ENCODE measurements at places on chromosomes 1 and 21. TPM values are rescaled to one million over a fixed set of nuclear protein-coding genes. Genes with fewer than 3 reads are reported as not detected.

DNA sequence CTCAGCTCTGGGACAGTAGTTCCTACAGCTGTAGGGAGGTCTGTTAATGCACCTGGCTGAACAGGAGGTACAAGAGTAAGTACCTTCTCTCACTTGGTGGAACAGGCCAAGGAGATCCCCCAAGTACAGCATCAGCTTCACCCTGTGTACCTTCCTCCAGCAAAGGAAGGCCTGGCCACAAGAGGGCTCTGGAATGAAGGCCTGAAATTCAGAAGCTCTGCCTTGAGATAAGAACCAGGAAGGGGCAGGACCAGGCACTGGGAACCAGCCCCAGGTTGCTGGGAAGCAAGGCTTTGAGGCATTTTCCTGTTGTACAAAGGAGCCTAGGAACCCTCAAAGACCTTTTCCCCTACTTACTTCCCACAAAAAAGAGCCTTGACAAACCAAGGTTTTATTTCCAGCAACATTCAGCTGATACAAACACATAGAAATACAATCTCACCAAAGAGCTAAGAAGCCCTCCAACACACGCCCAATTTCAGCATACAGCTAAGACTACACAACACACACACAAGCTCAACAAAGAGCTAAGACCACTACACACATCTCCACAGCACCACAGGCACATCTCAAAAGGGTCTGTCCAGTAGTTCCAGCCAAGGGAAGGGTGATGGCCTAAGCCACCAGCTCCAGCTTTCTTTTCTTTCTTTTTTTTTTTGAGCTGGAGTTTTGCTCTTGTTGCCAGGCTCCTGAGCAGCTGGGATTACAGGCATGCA, 23.5 kb downstream of the F11R start:
- peak; percentile 41 for DNase-seq

DNA sequence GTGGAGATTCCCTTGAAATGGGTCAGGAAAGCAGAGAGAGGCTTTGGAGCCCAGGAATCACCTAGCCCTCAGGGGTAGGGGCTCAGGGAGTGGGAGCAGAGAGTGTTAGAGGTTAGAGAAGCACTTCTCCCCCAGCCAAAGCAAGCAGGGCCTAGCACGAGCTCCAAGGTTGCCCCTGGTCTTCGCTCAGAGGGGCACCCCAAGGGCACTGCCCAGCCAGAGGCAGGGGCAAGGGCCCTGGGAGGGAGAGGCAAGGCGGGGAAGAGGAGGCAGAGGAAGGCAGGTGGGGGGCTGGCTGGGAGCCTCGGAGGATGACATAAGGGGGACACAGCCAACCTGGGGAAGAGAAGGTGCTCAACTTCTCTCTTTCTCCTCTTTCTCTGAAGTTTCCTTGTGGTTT, 71.9 kb downstream of the CASZ1 start:
- DNase-seq = no peak

GRCh38 chr1:175742790-175743459, 470 bp downstream of the TNR start:
- DNase-seq = no peak

GRCh38 chr1:244316407-244316806, 135.3 kb downstream of the ADSS2 start:
- DNase-seq = no peak

G0S2 gene
- total RNA-seq = 1,224 TPM

DNA sequence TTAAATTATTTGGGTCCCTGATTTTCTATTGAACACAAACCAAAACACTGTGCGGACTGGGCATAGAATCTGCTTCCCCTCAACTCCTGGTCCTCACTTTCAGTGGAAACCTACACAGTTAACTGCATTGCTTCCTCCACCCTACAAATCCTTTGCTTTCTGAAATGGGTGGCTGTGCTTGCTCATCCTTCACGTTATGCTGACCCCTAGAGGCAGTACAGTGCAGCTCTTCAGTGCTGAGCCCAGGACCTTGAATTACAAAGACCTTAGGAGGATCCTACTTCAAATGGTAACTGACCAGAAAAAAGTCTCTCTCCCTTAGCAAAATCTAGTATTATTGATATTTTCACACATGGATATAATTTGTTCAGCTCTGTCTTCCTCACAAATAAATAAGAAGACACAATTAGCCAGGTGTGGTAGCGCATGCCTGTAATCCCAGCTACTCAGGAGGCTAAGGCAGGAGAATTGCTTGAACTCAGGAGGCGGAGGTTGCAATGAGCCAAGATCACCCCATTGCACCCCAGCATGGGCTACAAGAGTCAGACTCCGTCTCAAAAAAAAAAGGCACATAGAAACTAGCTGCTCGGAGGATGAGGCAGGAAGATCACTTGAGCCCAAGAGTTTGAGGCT, 63.4 kb upstream of the L1TD1 start:
- DNase-seq = no peak

AGL gene
- 18.6 TPM for total RNA-seq

DNA sequence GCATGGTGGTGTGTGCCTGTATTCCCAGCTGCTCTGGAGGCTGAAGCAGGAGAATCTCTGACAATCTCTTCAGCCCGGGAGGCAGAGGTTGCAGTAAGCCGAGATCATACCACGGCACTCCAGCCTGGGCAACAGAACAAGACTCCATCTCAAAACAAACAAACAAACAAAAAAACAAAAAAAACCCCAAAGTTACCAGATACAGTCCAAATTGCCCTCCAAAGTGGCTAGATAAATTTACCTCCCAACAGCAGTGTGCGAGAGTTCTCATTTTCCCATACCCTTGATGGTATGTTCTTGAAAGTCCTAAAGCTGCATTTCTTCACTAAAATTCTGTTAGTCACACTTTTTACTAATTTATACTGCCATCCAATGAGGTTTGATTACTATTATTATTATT, 3.0 kb upstream of the OTUD3 start:
- DNase-seq = no peak

PRAMEF18 gene
- total RNA-seq = not detected

DNA sequence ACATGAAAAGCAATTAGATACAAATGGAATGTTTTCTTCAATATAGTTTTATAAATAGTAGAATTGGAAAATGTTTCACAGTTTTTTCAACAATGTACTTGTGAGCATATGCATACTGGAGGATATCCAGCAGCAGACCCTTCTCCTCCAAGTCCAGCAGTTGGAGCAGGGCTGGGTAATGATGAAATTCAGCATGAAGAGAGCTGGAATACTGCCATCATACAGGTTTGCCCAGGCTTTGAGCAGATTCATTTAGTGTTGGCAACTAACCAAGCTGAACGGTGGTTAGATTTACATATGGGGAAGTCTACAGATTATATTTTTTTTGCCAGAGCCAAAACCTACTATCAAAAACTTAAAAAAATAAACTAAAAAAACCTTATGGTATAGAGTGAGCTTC, 38.3 kb downstream of the WDR3 start:
- no peak for DNase-seq

CYYR1 gene
- total RNA-seq = 13.3 TPM

DNA sequence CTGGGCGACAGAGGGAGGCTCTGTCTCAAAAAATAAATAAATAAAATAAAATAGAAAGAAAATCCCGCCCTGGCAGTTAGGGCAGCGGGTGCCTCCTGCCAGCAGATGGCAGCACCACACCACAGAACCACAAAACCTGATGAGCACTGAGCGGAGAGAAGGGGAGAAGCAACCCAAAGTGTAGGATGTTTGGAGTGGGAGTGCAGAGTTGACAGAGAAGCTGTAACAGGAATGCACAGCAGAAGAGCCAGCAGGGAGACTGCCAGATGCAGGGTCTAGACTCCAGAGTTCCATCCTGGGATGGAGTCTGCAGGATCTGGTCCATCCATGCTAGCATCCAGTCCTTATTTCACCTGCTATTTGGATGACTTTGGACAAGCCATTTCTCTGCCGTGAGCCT, 29.7 kb upstream of the KIRREL1 start:
- peak; percentile 70 for DNase-seq

FOXD3 gene
- total RNA-seq = 27.3 TPM

- peak; percentile 88 for DNase-seq
Observed at GRCh38 chr1:110203021-110203661, 7.0 kb upstream of the KCNC4 start.

DNA sequence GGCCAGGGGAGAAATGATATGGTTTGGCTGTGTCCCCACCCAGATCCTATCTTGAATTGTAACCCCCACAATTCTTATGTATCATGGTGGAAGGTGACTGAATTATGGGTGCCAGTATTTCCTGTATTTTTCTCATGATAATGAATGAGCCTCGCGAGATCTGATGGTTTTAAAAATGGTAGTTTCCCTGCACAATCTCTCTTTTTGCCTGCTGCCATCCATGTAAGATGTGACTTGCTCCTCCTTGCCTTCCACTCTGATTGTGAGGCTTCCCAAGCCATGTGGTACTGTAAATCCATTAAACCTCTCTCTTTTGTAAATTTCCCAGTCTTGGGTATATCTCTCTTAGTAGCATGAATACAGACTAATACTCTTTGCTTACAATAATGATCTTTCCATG, 1453.9 kb upstream of the B3GALT2 start:
- no peak for DNase-seq

GRCh38 chr1:157472056-157472701, 80.1 kb downstream of the FCRL5 start:
- no peak for DNase-seq

DNA sequence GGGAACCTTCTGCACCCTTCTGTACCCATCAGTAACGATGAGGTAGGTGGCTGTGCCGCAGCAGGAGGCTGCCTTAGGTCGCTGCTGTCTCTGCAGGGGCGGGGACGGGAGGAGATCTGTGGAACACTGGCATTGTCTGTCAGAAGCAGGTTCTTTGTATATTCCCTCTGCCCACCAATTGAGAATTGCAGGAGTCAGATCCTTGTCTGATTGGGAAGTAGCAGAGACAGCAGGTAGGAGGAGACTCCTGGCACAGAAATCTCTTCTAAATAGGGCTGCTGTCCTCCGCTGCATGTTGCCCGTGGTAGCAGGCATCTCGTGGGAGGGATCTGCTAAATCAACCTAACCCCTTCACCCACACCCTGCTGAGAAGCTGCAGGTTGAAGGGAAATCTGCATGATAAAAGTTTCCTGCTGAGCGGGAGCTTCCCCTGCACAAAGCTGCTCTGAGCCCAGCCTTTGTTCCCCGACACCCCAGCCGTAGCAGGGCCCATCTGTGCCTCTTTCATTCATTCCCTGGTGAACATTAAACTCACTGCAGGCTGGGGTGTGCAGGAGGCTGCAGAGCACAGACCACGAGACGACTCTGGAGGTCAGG, 15.9 kb downstream of the SARS1 start:
- DNase-seq = no peak

- DNase-seq = no peak
Observed at GRCh38 chr1:9281908-9282695, 10.6 kb upstream of the SPSB1 start.

- DNase-seq = no peak
Observed at GRCh38 chr1:156076609-156077429, 5.4 kb downstream of the MEX3A start.

FAM78B gene
- total RNA-seq = 2.0 TPM

BMP8B gene
- 32.1 TPM for total RNA-seq

CRP gene
- not detected for total RNA-seq

DNA sequence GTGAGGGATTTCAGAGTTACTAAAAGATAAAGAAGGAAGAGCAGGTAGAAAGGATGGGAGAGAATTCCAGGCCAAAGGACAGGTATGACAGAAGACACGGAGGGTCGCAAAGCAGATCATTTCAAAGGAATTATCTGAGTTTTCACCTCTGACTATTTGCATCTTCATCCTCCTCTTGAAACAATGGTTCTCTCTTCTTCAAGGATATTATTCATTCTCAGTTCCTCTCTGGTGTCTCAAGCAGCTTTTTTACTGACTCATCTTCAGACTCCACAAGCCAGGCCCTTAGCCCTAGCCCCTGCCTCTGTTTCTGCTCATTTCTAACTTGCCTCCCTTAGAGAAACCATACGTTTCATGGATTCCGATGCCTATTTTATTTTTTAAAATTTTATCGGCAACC, 15.0 kb downstream of the DDX59 start:
- no peak for DNase-seq

- DNase-seq = no peak
Observed at GRCh38 chr21:29571949-29572348, 273.2 kb downstream of the BACH1 start.

DNA sequence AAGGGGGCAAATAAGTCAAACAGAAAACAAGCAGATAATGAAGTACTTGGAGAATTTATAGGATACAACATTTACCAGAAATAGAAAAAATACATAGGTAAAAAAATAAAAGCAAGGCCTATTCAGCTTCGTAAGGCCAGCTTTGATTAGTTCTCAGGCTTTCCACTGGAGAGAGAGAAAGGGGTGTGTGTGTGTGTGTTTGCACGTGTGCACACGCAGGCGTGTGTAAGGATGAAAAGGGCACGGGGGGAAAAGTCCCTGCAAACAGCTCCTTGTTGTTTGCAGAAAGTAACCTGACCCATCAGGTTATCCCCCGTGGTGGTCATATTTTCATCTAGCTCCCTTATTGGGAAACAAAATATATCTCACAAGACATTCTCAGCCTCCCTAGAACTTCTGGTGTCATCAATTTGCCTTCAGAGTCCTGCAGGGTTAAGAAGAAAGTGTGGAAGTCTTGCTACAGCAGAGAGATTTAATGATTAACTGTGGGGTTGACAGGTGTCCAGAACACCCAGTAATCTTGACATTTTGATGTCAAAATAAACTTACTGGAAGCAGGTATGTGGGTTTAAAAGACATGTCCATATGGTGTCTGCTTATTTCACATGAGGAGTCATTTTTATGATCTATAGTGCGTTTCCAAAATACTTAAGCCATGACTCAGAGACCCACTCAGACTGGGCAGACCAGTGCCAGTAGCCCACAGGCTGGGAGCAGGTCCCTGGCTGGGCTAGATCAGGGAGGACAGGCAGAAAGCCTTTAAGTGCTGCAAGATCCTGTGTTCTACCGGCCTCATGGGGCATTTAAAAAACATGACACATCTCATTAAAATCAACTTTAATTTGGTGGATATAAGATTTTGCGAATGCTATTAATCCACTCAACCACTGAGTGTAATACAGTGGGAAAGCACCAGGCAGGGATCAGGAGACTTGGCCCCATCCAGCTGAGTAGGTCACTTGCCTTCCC, 487.6 kb upstream of the CAMK1G start:
- no peak for DNase-seq

TEKT2 gene
- not detected for total RNA-seq

DNA sequence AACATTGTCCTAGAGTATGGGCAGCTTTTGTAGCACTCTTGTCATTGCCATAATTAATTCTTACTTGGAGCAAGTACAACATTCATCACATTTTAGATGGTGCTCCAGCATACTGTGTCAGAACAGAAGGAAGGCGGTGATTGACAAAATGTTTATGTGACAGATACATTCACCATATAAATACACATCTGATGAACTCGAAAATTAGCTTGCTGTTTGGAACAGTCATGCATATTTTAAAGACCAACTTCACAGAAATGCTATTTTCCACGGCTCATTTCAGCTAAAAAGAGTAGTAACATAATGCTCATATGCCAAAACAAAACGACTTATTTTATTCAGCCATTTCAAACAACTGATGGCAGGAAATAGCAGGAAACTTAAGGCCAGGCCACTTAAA, 302.7 kb downstream of the MRPL39 start:
- no peak for DNase-seq
